ENCODE measurements at places on chromosomes 12 and 14.
A peak's percentile ranks its signal among the peaks of the same experiment; 100 is the strongest.

- no peak for DNase-seq
These were observed 187.3 kb downstream of the MIPOL1 start for GRCh38 chr14:37384870-37385596.

GRCh38 chr14:33709711-33710110 is 241.2 kb downstream of the EGLN3 start:
- no peak for DNase-seq

GRCh38 chr12:15522574-15523187 is 200.4 kb downstream of the PTPRO start:
- no peak for DNase-seq

DNA sequence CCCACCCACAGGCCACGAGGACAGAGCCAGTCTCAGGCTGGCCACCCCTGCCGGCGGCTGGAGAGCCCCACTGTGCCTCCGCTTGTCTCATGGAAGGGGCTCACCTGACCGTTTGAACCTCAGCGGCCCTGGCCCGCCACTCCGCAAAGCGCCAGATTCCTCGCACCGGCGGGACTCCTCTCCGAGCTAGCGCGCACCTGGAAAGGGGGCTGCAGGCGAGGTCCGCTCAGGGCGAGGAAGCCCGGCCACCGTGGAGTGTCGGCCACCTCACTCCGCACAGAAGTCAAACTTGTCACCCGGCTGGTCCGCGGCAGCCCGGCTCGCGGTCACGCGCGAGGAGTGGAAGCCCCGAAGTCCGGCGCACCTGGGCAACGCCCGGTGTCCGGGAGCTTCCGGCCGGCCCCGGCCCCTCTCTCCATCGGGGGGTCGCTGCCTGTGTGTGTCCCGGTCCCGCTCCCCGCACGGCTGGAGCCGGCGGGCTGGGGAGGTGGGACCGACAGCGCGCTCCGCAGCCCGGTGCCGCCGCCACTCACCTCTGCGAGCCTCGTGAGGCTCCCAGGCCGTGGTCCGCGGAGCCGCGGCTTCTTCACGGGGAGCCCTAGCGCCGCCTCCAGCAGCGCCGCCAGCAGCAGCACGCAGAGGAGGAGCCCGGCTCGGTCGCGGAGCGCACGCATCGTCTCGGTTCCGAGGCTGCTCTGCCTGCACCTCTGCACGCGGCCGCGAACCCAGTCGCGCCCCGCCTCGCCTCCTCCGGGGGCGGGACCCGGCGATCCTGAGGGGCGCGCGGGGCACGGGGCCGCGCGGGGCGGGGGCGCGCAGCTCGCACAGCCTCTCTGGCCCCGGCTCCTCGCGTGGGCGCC is at the start of gene ISM2:
Gene ISM2 (minus strand): TSS at position 697 of the 860 bp plus-strand sequence. CDS start 23 bp downstream, at position 674.
- no peak for DNase-seq

DNA sequence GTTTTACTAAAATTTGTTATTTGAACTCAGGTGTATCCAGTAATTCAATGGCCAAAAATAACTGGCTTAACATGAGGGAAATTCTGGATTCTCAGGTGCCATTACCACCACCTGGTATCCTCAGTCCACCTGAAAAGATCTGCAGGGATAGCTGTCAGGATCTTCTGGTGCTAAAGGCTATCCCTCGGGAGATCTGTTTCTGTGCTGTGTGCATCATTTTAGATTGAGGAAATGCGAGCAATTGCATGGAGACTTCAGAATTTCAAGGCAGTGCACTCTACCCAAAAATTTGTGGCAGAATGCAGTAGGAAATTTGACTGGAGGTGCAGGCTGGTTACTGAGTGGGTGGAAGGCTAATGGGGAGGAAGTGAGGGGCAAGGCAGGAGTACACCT is 26.4 kb downstream of the ZCCHC8 start:
- no peak for DNase-seq

GRCh38 chr12:102891756-102892155 is 25.3 kb downstream of the PAH start:
- no peak for DNase-seq

- DNase-seq: no peak
These were observed 96.6 kb upstream of the PCED1B start for GRCh38 chr12:46982629-46983392.

DNA sequence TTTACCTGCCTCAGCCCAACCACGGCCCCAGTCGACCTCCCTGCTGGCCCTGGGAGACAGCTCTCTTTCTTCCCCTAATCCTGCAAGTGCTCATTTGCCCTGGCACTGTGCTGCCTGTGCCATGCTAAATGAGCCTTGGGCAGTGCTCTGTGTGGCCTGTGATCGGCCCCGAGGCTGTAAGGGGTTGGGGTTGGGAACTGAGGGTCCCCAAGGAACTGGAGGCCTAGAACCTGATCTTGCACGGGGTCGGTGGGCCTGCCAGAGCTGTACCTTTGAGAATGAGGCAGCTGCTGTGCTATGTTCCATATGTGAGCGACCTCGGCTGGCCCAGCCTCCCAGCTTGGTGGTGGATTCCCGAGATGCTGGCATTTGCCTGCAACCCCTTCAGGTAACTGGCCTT is 2.8 kb downstream of the RNF31 start:
- no peak for DNase-seq

GRCh38 chr12:11732715-11733114 is 83.2 kb downstream of the ETV6 start:
- DNase-seq: no peak

- DNase-seq: peak; percentile 16
These were observed 5.1 kb downstream of the KIF5A start for GRCh38 chr12:57554897-57555296.

DNA sequence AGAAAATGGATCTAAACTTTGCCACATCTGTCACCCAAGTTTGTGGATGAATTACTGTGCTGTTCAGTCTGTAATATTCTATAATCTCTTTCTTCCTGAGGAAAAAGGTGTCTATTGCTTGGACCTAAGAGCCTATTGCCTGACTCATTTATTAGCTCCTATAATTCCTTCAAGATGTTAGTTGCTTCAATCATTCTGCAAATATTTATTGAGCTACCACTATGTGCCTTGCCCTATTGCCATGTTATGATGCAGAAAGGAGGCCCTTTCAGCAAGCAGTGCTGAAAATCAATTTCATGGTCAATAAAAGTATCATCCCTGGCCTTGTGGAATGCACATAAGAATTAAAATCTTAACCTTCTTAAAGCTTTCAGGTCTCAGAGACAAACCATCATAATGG is 113.6 kb downstream of the CCER1 start:
- no peak for DNase-seq

DNA sequence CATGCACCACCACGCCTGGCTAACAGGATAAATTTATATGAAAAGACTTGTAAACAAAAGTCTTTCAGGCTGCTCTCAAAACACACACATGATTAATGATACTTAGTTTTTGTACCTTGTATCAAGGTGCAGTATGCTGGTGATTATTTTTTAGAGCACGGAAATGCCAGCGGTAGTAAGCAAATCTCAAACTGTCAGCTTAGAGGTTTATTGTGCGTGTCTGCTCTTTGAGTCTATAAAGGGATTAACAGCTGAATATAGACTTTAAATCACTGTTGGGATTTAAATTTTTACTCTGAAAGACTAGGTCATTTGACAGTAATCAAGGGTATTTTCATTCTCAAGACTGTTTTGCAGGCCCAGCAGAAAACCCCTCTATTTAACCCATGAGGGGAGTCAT is 50.5 kb downstream of the PLEKHA5 start:
- DNase-seq: no peak

DNA sequence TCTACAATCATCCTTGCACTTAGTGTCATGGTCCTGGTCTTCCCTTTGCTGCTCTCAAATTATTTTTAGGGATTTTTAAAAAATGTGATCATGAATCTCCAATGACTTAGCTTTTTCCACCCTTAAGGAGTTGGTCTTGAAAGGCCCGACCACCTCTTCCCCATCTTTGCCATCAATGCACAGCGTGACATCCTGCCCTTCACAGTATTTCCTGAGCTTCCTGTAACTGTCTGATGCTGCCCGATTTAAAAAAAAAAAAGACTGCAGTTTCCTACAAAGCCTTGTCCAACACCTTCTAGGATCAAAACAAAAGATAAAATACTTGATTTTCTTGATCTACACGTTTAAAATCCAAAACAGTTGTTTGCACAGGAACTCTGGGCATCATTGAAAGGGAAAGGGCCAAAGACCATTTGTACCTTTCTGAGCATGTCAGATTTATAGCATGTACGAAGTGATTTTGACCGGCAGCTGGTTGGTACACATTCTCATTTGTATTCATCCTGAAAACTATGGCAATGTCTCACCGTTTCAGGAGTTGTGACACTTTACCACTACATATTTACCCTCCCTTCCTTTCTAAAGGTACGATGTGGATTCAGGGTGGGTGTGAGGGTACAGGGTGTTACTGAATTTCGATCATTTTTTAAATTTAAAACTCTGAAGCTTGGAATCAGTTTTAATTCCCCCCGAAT is 7.4 kb upstream of the ELK3 start:
- no peak for DNase-seq

DNA sequence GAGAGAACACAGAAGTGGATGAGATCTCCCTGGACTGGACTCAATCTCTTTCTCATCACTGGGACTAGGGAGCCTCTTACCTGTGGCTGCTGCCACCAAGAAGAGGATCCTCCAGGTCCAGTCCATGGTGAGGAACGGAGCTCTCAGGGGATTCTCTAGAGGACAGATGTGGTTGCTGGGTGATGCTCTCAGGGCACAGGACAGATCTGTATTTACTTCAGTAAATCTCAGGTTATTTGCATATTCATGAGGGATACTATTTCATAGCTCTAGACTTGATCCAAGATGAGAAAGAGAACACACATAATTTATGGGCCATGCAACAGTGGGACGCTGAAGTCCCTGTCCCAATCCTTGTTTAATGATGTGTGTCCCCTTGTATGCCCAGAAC is 460.5 kb downstream of the TMEM121 start:
- no peak for DNase-seq

DNA sequence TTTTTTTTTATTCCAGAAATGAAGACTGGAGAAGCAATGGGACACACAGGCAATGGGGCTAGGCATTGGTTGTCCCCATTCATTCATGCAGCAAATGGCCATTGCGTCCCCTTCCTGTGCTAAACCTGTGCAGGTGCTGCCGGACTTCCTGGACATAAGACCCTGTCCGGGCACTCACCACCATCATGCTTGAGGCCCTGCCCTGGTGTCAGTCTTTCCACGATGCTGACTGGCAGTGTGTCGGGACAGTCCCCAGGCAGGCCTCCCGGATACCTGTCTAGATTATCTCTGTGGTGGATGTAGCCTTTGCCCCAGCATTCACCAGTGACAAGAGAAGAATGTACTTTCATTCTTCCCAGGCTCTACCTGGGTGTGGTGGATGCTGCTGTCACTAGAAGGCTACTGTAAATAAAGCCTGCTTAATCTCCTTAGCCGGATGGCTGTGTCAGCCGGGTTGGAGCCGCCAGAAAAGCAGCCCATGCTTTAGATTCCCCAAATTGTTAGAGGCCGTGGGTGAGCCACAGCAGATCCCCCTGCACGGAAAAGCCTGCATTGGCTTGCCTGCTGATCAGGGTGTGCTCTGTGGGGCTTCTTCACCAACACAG is 94.5 kb upstream of the PARP11 start:
- no peak for DNase-seq

GRCh38 chr14:27270716-27271115 is 672.9 kb upstream of the NOVA1 start:
- no peak for DNase-seq

- DNase-seq: no peak
These were observed 248.6 kb downstream of the BCL11B start for GRCh38 chr14:99023371-99023770.

- DNase-seq: no peak
These were observed 1.2 kb downstream of the ANKRD9 start for GRCh38 chr14:102508410-102508773.
